ENCODE measurements at places on chromosomes 16 and 17.
A peak's percentile ranks its signal among the peaks of the same experiment; 100 is the strongest.

DNA sequence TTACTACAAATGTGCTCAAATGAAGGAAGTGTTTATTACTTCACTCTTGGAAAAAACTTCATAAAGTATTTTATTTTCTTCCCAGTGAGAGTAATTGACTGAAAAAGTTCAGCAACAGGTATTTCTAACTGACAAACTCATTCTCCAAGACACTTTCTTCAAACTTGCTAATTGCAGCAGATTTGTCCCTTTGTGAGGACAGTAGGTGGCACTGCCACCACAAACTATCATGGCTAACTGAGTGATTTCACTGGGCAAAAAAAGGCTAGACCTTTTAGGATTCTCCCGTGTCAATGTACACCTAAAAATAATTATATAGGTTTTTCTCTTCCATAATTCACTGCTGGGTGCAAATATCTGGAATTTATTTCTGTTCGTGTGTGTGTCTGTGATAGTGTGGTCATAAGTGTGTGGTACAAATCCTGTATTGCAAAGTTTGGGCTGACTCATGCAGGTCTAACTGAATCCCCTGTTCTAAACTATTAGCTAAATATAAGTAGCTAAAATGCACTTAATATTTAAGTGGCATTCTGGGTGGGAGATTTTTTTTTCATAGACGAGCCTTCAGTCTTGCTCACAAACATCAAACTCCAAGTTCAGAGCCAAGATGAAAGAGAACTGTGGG, 3.9 kb downstream of the HS3ST3A1 start:
- peak; percentile 65 for DNase-seq

DNA sequence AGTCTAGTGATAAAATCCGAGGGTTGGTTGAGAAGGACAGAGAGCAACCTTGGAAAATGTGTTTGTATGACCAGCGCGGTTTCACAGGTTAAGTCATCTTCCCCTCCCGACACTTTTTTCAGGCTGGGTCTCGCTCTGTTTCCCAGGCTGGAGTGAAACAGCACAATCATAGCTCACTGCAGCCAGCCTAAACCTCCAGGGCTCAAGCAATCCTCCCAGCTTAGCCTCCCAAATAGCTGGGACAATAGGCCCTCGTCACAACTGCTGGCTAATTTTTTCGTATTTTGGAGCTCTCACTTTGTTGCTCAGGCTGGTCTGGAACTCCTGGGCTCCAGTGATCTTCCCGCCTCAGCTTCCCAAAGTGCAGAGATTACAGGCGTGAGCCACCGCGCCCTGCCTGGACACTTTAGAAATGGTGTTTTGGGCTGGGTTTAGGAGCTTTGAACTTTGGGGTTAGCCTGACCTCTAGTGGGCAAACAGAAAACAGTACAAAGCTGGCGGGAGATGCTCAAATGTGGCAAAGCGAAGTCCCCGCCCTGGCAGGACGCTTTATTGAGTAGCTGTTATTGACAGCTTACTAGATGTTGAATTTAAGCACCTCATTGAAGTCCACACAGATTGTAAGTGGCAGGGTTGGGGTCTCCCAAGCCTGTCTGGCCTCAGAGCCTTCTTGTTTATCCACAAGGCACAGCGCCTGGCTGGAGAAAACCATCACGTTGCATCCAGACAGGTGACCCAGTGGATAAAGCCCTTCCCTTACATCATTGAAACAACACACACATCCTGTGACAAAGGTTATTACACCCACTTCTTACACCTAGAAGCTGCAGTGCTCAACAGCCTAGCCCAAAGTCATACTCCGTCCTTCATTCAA, 34.7 kb upstream of the RBBP6 start:
- peak; percentile 77 for DNase-seq

- DNase-seq: no peak
Measured at GRCh38 chr16:56998861-56999260, 9.5 kb downstream of the NLRC5 start.

GRCh38 chr17:47099451-47099986, 89.6 kb downstream of the CDC27 start:
- no peak for DNase-seq

DNA sequence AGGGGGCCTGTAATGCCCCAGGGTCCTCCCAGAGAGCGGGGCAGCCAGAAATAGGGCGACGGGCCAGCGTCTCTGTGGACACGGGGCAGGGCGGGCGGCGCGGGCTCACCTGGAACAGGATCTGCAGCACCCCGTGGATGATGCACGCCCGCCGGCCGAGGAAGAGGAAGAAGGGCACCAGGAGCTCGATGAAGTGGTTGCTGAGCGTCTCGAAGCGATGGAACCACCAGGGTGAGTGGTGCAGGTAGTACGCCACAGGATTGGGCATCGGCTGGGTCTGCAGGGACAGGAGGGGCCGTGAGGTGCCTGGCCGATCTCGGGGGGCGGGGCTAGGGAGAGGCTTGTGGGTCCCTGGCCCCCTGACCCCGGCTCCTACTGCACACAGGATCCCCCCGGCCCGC, 78.9 kb upstream of the GNG13 start:
- no peak for DNase-seq

GRCh38 chr17:77708936-77709335, 249.6 kb upstream of the TNRC6C start:
- no peak for DNase-seq

- DNase-seq: no peak
Measured at GRCh38 chr16:13997933-13998332, 73.2 kb upstream of the MRTFB start.

DNA sequence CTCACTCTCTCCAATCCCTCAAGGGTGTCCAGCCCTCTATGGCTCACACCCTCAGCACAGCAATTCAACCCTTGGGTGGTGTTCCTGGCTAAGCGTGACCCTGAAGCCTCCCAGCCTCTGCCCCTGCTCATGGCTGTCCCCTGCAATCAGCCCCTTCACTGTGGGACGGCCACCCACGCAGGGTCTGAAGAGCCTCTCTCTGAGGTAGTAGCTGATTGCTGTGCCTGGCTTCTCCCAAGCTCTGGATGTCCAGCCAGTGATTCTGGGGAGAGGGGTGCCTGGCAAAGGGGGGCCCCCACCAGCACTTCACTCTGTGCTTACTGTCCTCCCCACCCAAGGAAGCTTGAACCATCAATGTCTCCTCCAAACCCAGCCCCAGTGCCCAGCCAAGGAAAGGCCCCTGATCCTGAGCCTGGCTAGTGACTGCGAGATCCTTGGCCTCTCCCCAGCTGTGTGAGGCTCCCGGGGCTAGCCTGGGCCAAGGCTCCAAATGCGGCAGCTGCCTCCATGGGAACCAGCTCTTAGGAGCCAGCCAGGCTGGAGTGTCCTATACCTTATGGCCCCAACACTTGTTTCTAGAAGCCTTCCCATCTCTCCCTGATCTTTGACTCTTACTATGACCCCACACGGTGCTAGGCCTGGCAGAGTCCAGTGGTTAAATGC, 9.9 kb downstream of the MTSS2 start:
- DNase-seq: no peak

DNA sequence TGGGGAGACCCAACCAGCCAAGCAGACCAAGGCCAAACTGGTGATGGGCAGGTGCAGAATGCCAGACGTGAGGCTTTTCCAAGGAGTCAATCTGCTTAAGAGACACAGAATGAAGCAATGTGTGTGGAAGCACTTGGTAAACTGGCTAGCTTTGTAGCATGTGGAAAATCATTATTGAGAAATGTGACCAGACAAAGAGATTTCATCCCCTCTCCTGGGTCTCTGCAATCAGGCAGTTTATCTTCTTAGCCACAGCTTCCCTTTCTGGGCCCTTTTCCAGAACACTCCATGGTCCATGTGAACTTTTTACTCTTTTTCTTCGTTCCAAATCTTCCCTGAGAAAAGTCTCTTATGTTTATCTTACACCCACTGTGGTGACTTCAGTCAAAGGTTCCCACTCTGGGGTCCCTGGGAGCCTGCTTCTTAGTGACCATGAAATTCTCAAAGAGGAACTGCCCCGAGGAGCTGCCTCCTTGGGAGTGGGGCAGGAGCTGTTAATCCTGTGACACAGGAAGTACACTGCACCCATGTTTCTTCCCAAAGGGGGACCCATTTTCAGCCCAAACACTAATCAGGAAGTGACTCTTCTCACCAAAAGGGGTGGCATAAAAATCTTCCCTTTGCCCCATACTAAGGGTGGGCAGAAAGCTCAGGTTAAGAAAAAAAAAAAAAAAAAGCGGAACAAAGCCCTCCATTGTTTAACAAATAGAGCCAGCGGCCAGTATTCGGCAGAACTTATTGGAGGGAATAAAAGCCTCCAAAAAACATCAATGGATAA, 346.2 kb upstream of the ASIC2 start:
- DNase-seq: no peak

DNA sequence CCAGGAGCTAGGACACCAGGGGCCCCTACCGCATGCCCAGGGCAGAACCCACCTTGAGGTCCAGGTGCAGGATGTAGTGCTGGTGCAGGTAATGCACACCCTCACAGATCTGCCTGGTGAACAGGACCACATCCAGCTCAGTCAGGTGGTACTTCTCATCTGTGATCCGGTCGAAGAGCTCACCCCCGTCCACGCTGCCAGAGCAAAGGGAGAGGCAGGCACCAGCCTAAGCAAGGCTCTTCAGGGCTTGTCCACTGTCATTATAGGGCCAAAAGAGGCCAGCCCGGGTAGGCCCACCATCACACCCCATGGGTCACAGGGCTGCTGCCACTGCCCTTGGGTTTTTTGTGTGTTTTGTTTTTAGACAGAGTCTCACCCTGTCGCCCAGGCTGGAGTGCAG, 21.0 kb downstream of the MYLK3 start:
- DNase-seq: no peak

DNA sequence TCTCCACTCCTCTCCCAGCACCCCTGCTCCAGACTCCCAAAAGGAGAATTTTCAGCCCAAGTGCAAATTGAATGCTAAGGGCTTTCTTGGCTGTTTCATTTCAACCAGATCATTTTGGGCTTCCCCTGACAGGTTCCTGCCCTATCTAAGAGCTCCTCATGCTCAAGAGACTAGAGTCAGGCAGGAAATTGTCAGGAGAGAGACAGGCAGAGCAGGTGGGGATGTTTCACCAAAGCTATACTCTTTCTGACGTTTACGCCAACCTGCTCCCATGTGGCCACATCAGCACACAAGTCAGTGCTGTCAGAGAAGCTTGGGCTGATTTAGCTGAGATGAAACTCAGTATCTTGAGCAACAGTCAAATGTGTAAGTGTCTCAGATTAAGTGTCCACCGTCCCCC, 31.4 kb downstream of the HIC1 start:
- no peak for DNase-seq

- no peak for DNase-seq
Measured at GRCh38 chr17:13102477-13102876, 84.7 kb upstream of the ELAC2 start.

GRCh38 chr17:49187301-49187700, 23.1 kb downstream of the GNGT2 start:
- DNase-seq: no peak

- no peak for DNase-seq
Measured at GRCh38 chr17:82215972-82216300, 3.3 kb upstream of the CCDC57 start.

GRCh38 chr17:40637931-40638330, 9.7 kb downstream of the SMARCE1 start:
- no peak for DNase-seq

GRCh38 chr17:78882540-78883088, 20.4 kb downstream of the CEP295NL start:
- no peak for DNase-seq

DNA sequence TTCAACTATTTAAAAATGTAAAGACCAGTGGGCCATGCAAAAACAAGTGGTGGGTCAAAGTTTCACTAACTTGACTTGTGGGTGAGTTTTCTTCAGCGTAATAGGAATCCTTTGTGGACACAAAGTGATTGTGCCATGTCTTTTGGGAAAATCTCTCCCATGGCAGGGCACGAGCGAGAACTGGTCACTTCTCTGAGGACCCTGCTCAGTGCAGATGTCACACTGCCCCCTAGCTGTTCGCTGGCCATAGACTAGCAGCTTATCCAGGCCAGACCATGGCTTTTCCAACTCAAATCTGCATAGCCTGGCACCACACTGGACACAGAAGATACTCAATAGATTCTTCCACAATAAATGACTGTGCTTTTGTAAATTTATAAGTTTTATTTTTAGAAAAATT, 306.0 kb upstream of the CCL2 start:
- DNase-seq: peak; percentile 3

- DNase-seq: no peak
Measured at GRCh38 chr17:5785867-5786509, 201.7 kb upstream of the NLRP1 start.

- DNase-seq: no peak
Measured at GRCh38 chr17:29749045-29749825, 126.5 kb upstream of the CORO6 start.

DNA sequence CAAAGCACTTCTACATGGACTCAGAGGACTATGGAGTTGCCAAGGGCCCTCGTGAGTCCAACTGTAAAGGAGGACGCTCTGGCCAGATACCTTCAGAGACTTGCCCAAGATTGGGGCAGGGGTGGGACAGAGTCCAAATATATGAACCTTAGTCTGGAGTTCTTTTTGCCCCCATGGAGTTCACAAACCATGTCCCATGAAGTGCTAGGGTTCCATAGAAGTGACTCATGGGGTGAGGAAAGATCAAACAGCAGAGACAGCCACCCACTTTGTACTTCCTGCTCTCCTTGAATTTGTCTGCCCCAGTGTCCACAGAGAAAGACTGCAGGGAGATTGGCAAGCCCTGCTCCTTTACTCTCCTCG, 29.0 kb downstream of the SRL start:
- DNase-seq: no peak

GRCh38 chr17:57810721-57811637, 38.9 kb downstream of the MRPS23 start:
- no peak for DNase-seq

- no peak for DNase-seq
Measured at GRCh38 chr16:51228097-51228659, 77.1 kb upstream of the SALL1 start.

GRCh38 chr17:74946641-74947040, 10.9 kb downstream of the OTOP3 start:
- no peak for DNase-seq

DNA sequence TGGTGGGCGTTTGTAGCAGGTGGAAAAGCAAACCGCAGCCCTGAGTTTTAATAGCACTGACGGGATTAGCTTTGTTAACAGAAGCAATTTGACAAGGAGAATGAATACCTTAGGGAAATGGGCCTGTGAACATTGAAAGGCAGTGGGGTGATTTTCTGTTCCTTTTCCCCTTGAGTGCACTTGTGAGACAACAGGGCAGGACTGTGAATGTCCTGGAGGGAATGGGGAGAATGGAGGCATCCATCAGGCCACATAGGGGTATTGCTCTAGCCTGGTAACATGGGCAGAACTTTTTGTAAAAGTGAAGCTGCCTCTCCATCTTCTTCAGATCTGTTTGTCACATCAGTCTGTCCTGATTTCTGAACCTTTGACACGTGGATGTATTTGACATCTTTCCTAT, 26.2 kb downstream of the USP43 start:
- no peak for DNase-seq

All from NCI-H460 (cell line).